NCI-H345 (cell line): ENCODE measurements at places on chromosomes 3 and 15.

GRCh38 chr3:152973575-152973974 is 138.6 kb downstream of the P2RY1 start:
- no peak for DNase-seq

GRCh38 chr3:71726146-71726545 is 944 bp upstream of the EIF4E3 start:
- no peak for DNase-seq

GRCh38 chr15:62071711-62072308 is 5.0 kb downstream of the C2CD4A start:
- DNase-seq: peak; percentile 22

- no peak for DNase-seq
Measured at GRCh38 chr3:125591116-125591760, 4.1 kb downstream of the OSBPL11 start.

DNA sequence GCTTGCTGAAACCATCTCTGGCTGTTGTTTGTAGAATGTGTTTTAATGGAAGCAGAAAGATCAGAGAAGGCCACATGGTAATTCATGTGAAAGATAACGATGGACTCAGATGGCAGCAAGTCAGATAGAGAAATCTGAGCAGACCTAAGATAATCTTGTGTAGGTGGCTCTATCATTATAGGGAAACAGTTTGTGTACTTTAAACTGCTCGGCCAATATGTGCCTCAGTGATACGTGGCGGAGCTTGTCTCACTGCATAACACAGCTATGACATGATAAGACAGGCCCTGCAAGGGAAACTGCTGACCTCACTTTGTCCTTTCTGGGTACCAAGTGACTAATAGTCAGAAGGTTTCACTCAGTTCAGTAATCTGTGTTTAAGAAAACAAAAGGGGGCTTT is 51.0 kb downstream of the MME start:
- DNase-seq: no peak

- DNase-seq: no peak
Measured at GRCh38 chr3:15260531-15260930, 54.5 kb downstream of the CAPN7 start.

DNA sequence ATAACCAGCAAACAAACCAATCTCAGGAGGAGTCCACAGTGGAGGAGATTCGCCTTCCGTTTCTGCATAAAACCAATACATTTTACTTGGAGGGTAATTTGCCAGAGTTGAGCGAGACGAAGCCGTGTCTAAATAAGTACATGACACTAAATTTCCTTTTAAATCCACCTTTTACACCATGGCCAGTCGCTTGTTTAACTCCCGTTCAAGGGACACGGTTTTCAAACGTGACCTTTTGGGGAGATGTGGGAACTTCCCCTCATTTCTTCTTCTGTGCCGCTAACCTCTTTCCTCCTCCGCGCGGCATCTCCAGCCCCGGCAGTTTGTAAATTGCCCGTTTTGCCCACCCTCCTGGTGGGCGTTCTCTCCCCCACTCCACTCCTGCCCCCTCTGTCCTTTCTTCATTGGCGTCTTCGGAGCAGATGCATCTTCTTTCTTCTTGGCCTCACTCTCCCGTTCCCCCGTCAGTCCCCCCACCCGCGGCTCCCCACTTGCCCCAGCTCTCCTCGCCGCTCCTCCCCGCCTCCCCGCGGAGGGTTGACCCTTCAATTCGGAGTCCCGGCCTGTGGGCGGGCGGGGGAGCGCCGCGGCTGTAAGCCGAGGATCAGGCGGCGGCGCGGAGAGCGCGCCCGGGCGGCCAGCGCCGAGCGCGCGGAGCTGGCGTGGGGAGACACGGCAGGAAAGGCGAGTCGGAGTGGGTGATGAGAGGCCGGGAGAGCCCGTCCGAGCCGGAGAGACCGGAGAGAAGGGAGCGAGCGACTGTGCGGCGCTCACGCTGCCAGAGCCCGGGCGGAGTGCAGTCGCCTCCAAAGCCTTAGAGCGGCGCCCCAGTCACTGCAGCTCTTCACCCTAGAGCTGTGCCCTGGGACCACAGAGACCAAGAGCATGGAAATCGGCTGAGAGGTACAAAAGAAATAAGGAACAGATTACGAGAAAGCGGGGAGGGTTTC is at the start of gene NLGN1:
NLGN1 (plus strand) TSS at position 584 of the 950 bp plus-strand sequence.
- DNase-seq: peak; percentile 67

GRCh38 chr3:133387341-133387740 is 12.5 kb upstream of the BFSP2 start:
- no peak for DNase-seq

- no peak for DNase-seq
Measured at GRCh38 chr3:129663930-129664646, 57.6 kb upstream of the PLXND1 start.

- DNase-seq: no peak
Measured at GRCh38 chr3:58084166-58084565, 75.9 kb downstream of the FLNB start.

- no peak for DNase-seq
Measured at GRCh38 chr3:188673646-188674186, 498.1 kb upstream of the TPRG1 start.

- DNase-seq: peak; percentile 73
Measured at GRCh38 chr3:52533623-52534280, at the start of gene NT5DC2. Gene NT5DC2 (minus strand): TSS chr3:52533857. CDS start chr3:52533737, 120 bp downstream.

DNA sequence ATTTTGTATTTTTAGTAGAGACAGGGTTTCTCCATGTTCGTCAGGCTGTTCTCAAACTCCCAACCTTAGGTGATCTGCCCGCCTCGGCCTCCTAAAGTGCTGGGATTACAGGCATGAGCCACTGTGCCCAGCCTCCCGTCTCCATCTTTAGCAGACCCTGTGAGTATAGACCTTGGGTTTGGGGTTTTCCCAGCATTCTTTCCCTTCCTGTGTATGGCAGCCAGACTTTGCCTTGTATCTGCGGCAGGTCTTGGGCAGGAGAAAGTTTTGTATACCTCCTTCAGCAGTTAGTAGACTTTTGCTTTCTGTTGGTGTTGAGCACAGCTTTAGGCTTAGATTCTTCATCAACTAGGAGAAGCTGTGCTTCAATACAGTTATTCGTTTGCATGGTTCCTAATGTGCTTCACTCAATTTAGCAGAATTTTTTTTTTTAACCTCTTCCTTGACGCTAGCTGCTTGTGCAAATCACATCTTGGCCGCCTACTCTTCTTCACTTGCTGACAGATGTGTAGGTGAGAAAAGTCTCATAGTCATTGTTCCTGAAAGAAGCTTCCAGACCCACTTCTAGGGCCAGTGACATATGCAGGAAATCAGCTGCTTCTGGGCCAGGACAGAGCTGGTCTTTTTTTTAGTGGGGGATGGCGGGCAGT is 38.4 kb downstream of the MAP2K1 start:
- no peak for DNase-seq

DNA sequence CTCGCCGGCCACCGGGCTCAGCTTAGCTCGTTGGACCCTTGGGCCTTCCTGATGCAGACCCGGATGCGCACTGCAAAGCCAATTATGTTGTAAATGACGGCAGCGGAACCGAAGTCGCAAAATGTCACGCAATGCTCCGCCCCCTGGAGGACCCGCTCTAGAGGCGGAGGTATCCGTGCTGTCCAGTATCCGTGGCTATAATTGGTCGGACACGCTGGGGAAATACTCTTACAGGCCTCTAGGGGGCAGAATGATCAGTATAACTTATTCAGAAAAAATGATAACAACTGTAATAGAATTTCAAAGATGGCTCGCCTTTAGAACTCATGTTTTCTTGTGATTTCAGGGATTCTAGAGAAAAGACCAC is at the start of gene PRR23B:
PRR23B (minus strand) TSS at position 59 of the 367 bp plus-strand sequence. CDS start 265 bp downstream, outside the sequence.
- DNase-seq: no peak

DNA sequence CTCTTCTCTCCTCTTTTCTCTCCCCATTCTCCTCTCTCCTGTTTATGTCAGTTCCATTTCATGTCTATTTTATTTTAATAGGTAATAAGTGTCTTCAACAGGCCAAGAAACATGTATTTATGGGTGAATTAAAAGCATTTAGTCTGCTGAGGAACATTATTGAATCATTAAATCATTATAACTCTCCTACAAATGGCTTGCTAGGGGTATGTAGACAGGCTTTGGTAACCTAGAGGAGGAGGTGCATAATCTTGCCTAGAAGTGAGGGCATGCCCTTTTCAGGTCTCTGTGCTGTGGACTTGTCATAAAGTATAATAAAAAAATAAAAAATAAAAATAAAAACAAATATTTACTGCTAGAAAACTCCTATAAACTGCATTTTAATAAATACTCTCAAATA is 88.9 kb upstream of the SNTN start:
- no peak for DNase-seq

- no peak for DNase-seq
Measured at GRCh38 chr15:93179072-93179471, 90.1 kb upstream of the RGMA start.
